ENCODE measurements at places on chromosomes 3 and 15. TPM values are rescaled to one million over a fixed set of nuclear protein-coding genes. Genes with fewer than 3 reads are reported as not detected.

ASB14 gene
- not detected for total RNA-seq

HIGD2B gene
- total RNA-seq = not detected

GRIP2 gene
- 1.2 TPM for total RNA-seq

GPR87 gene
- not detected for total RNA-seq

VEPH1 gene
- 12.2 TPM for total RNA-seq

TMEM39A gene
- total RNA-seq = 136 TPM

ACAD9 gene
- 51.2 TPM for total RNA-seq

EFCAB12 gene
- total RNA-seq = 0.41 TPM

PLA2G4F gene
- 1.5 TPM for total RNA-seq

EFHB gene
- 5.7 TPM for total RNA-seq

GPR149 gene
- total RNA-seq = not detected

NR2E3 gene
- total RNA-seq = 0.41 TPM

VIPR1 gene
- 0.76 TPM for total RNA-seq

TLE3 gene
- 64.4 TPM for total RNA-seq

CYP1A1 gene
- total RNA-seq = not detected

SAMMSON gene
- total RNA-seq = 0.21 TPM

MRPL46 gene
- 24.8 TPM for total RNA-seq

DNA sequence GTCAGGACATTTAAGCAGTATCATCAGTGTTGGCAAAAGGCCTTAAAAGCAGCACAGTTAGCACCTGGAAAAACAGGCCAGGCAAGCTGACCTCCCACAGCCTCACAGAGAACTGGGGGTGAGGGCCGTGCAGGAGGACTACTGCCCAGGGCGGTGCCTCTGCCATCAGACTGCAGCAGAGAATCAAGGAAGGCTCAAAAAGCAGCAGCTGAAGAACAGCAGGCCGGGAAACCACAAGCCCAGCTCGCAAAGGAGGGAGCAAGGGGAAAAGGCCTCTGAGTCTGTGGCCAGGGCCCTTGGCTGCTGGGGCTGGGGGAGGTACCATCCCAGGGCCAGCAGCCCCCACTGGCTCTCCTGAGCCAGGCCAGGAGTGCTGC, 84.2 kb downstream of the SEC22A start:
- no peak for DNase-seq

GRCh38 chr15:78308422-78309032, 9.1 kb upstream of the SKIC8 start:
- DNase-seq = no peak

GRCh38 chr15:72163719-72164118, 33.9 kb downstream of the GRAMD2A start:
- no peak for DNase-seq

- DNase-seq = no peak
Observed at GRCh38 chr15:39188930-39189329, 391.9 kb upstream of the THBS1 start.

DNA sequence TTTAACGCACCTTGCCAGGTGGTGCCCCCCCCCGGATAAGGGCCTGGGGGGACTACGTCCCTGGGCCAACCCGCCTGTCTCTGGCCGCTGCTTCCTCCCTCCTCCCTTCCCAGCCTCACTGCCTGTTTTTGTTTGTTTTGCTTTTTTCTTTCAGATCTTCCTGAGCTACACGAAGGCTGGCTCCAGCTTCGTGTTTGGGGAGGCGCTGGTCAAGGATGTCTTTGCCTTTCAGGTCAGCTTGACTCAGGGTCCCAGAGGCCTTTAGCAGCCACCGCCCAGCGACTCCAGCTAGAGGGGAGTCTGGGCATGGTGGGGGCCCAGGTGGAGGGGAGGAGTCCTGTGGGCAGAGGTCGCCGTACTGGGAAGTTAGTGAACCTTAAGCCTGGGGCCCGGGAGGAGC, 24.1 kb downstream of the SLC28A1 start:
- DNase-seq = no peak

GRCh38 chr3:58271901-58272501, 34.0 kb upstream of the RPP14 start:
- no peak for DNase-seq

DNA sequence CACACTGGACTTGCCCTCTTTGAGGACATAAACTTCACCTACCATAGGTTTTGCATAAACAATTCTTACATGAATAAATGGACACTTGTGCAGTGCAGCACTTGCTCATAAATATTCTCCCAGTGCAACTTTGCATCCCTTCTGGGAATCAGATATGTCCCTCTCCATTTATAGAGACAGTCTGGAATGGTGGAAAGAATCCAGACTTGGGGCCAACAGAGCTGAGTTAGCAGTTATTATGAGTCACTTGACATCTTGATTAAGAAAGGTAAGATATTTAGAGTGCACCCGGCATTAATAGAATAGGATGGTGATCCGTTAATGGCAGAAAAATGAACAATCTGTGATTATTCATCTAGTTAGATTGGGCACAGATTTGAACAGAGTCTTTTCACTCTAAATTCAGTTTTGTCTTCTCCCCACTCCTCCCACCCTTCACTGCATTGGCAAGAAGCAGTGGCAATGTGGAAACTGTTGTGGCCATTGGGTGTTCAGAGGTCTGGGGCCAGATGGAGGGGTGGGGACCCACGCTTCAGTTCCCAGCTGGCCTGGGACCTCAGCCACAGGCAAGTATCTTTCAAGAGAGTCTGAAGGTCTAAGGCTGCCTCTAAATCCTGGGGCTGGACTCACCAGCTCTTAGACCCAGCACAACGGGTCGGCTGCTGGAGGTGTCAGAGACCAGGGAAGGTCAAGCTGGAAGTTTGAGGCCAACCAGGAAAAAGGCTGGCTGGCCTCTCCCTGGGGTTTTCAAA, 58.9 kb upstream of the KY start:
- peak; percentile 21 for DNase-seq

DNA sequence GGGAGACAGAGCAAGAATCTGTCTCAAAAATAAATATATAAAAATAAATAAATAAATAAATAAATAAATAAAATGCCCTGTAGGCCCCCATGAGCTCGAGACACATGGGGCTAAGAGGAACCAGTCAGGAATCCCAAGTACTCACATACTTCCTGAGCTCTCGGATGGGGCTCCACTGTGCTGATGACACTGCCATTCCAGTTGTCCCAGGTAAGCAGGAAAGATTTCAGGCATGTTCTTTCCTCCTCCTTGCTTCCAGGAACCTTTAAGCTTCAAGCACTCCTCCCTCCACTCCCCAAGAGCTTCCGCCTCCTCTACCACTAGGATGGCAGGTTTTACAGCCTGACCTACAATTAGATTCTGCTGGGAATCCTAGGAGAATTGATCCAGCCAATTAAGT, 113.4 kb downstream of the SLC49A4 start:
- no peak for DNase-seq

DNA sequence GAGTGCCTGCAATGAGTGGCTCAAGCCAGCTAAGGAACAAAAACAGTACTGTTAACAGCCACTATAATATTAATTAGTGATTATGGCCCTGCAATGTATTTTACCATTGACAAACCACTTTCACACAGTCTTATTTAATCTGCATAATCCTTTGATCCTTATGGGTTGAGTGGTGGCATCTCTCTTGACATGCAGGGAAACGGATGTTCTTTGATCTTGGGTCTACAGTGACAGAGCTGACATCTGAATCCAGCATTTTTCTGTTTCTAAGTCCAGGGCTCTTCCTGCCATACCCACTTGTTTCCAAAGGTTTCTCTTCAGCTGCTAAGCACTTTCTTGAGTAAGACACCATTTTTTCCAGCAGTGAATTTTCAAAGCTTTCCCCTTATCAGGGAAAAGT, 277.7 kb upstream of the ROPN1 start:
- DNase-seq = no peak

DNA sequence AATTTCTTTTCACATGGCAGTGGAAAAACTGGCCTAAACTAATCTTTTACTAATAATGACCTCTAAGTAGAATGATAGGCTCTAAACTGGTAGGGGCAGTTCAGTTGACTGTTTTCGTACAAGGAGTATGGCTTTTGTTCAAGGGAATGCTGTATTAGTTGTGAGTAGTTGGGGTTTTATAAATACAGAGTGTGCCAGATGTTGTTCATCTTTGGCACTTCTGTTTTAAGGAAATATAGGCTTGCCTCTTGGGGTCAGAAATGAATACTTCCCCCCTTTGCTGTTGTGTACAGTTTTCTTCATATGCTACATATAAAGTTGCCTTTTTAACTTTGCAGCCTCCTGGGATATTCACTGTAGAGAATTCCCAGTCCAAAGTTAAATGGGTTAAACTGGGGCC, 181.0 kb upstream of the CGNL1 start:
- DNase-seq = no peak

DNA sequence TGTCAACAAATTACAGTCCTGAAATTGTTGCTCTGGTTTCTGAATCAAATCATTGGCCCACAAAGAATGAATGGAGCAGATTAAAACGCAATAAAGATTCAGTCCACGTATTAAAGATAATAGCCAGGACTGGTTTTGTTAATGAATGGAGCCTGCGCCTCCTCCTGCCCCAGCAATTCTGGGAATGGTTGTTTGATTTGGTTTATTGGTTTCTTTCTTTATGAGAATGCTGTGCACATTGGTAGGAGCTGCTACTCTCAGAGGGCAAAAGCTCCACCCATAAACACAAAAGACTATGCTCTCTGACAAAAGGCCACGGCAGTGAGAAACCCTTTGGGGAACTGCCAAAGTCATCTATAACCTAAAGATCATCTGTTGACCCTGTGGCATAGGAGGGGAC, 261.1 kb downstream of the ABHD5 start:
- DNase-seq = no peak

GRCh38 chr15:81347910-81348309, 24.0 kb upstream of the STARD5 start:
- no peak for DNase-seq

DNA sequence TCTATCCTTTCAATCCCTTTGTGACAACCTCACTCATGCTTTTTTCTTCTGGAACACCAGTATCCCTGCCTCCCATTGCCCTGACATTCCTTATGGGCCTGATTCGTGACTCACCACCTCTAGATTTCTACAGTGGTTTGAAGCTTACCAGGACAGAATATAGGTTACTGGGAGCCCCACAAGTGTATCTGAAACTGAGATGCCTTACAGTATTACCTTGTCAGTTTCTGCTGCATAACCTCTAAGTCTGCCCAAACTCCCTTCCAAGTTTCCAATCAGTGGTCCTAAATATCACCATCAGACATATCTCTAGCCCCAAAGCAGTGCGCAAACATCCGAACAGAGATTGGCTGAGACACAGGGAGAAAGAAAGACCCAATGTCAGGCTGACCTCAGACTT, 5.6 kb downstream of the CPB1 start:
- no peak for DNase-seq

DNA sequence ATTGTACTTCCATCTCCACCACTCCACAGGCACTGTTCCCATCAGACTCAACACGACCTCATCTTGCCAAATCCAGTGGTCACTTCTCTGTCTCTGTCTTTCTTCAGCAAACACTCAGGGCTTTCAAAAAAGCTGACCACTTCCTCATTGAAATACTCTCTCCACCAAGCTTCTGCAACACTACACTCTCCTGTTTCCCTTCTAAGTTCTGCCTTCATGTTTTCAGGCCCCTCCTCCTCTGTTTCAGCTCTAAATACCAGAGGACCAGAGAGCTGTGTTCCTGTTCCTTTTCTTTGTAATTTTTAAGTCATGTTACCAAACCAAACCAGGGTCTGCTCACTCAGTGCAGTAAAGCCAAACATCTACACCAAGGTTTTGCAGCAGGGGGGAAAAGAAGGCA, 33.8 kb upstream of the ACP3 start:
- DNase-seq = no peak

GRCh38 chr15:76060118-76060989, 569 bp downstream of the TMEM266 start:
- DNase-seq = no peak

- no peak for DNase-seq
Observed at GRCh38 chr15:65980824-65981456, 111.6 kb downstream of the RAB11A start.

- DNase-seq = no peak
Observed at GRCh38 chr15:63107895-63108546, 13.6 kb upstream of the LACTB start.

DNA sequence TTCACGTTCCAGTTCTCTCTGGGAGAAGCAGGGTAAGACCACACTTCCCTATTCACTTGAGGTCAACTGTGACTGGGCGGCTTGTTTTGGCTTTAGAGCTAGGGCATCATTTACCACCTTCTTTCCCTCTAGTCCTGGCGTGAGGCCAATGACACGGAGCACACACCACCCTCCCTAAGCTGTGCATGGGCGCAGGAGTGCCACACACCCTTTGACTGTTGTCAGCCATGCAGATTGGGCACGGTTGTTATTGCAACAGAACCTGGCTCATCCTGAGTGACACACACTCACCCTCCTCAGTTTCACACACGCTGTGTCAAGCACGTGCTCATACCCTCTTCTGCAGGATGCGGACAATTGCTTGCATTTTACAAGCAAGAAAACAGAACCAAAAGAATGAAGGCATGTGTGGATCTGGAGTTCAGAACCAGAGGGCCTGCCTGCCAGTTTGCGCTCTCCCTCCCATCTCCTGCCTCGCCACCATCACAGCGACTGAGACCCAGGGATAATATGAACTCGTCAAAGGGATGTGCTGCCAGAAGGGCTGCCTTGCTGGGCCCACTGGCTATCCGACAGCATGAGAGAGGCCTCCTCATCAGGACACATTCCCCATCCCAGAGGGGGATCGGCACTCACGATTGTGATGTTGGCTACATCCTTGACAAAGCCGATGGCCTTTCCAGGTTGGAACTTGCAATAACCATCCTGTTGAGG, 17.6 kb downstream of the CTSH start:
- no peak for DNase-seq

DNA sequence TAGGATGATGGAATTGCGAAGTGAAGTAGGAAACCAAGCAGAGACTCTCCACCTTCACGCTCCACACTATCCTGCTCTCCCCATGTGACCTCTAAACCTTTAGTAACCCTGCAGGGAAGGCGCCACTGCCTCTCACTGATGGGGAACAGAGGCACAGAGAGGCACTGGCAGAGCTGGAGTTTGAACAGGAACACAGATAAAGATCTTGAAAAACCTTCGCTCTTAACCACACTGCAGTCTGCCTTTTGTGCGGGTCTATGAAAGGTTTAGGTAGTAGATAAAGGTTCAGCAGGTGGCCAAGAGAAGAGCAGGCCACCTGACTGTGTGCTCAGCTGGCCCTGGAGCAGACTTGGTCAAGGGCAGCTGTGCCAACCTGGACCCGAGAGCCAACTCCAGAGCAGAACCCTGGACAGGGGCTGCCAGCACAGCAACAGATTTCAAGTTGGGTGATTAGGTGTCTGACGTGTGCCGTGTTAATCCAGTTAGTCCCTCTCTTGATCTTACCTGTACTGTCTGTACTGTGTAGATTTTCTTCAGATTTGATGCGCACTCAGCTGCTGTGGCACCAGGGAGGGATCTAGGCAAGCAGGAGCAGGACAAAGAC, 15.2 kb downstream of the EIF4E3 start:
- no peak for DNase-seq

Measured in uterus (tissue), 4 donors.